ENCODE measurements at places on chromosomes 3 and 15.

- no peak for DNase-seq
These were observed 699.8 kb upstream of the GBE1 start for GRCh38 chr3:82461049-82461889.

- no peak for DNase-seq
These were observed 76.0 kb downstream of the SUCLG2 start for GRCh38 chr3:67578416-67578815.

DNA sequence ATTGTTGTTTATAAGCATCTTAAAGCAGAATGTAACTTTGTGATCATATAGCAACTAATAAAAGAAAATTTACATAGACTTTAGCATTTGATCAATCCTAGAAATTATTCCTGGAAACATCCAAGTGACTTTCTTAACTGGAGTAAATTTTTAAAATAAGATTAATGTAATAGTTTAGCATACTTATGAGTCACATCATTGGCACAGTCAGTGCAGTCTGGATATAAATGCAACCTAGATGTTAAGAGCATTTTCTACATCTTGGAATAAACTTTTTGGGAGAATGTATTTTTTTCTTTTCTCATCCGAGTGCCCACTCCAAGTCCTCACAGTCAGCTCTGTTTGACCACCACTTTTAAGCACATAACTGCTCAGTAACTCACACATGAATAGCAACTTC lies 324.6 kb upstream of the PLSCR5 start:
- DNase-seq: no peak

DNA sequence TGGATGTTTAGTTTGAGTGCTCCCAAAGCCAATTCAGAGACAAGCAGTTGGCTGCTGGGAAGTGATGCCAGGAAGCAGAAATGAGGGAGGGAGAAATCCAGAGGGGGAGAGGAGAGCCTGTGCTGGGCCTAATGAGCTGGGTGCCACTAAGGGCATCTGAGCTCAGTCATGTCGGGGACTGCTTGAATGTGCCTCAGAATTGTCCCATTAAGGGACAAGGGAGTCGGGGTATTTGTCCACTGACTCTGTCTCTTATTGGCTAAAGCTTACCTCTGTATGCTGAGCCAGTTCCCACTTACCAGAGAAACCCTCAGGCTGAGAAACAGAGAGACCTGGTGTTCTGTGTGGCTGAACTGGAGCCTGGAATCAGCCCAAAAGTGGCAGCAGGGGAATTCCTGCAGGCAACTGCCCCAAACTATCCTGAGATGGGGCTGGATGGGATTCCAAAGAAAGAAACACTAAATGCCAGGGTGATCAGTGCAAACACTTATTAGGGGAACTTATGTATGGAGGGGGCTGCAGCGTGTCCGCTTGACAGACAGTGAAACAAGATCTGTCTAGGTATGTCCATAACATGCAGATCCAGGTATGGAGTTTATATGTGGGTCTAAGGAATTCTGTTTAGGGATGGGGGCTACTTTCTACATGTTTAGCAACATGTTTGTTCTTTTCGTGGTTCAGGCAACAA lies 48.6 kb downstream of the NR1D2 start:
- DNase-seq: no peak

GRCh38 chr3:152524198-152525140 lies 255.7 kb downstream of the MBNL1 start:
- no peak for DNase-seq

DNA sequence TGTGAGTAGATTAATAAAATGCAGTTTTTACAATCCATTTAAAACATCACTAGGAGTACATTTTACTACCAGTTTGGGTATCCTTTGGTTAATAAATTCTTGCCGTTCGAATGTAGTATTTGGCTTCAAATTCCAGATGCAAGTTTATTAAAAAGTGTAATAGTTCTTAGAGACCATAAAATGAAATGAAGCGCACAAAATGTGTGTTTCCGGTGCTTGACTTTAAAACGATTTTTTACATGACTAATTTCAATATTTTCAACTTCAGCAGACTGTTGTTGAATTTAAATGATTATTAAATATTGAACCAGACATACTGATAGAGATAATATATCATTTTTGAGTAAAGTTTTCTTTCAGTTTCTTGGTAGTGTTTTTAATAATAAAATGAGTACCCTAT lies 138.4 kb upstream of the NAALADL2 start:
- DNase-seq: no peak

DNA sequence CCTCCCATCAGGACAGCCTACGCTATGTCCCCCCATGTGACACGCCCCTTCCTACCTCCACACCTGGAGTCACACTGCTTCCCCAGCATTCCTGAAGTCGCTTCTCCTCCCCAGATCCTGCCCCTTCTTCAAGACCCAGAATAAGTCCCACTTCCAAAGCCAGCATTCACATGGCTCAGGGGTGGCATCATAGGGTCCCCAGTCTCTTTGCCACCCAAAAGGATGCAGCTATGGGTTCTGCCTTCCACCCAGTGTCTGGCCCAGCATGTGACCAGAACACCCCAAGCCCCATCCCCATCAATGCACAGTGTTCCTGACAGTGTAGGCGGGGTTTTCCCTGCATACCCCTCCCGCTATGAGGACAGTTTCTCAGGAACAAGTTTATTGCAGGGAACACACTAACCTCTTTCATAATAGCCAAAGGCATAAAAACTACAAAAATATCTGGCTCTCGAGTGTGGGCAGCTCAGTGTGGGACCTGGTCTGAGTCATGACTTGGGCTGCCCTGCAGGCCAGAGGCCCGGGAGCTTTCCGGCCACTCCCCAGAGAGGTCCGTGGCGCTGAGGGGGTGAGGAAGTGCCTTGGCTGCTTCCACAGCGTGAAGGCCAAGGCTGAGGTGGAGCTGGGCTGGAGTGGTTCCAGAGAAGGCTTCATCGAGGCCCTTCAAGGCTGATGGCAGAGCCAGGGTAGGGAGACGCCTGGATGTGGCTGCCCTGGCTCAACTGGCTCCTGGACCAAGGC lies 5.8 kb downstream of the ISLR start:
- DNase-seq: no peak

DNA sequence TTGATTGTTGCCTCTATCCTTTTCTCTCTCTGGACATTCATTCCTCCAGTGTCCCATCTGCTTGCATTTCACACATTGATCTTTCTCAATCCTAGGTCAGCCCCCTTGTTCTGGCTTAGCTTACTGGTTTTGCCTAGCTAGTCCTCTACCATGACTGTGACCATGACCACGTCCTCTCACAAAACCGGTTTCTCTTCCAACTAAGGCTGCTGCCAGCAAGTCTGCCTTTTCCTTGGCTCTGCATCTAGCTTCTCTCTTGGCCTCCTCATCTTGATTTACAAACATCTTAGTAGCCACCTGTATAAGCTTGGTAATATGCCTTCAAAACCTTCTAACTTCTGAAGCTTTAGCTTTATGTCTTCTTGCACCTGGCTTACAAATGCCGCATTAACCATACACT lies 167.2 kb downstream of the STXBP5L start:
- DNase-seq: no peak

DNA sequence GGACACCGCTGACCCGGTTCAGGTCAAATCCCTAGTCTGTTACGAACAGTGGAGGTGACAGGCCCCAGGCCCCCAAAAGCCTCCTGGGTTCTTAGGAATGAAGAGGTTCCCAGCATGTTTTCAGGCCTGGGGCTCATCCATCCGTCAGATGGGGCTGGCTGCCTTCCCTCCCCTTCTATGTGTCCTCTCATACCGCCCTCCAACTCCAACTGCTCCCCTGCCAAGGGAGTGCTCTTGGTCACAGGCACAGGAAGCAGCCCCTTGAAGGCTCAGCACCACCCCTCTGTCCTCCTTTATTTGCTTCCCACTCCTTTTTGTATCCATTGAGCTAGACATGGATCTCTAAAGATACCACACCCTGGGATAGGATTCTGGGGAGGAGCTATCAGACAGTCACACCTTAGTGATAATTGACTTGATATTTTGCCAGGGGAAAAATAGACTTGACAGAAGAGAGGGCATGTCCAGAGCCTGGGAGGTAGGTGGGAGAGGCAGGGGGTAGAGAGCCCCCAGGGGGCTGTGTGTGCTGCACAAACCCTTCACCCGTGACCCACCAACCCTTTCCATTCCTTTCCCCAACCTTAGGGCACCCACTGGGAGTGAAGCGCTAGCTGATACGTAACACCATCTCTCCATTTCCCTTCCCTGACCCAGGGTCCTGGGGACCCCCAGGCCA lies 10.7 kb upstream of the CSPG4 start:
- no peak for DNase-seq

DNA sequence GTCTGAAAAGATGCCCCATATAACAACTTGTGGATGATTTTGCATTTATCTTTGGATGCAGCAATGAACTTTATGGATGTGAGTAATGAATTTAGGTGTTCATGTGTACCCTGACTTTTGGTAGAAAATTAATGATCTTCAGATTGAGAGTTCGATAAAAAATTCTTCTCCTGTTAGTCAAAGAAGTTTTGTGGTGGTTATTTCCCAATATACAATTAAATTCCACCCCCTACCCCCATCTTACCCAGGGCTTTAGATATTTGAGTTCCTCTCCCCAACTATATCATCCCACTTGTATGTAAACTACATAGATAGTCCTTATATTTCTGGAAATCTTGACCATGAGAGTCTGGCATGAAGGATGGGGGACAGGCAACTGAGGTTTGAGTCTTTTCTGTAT lies 126.1 kb upstream of the ALDH1A3 start:
- no peak for DNase-seq

DNA sequence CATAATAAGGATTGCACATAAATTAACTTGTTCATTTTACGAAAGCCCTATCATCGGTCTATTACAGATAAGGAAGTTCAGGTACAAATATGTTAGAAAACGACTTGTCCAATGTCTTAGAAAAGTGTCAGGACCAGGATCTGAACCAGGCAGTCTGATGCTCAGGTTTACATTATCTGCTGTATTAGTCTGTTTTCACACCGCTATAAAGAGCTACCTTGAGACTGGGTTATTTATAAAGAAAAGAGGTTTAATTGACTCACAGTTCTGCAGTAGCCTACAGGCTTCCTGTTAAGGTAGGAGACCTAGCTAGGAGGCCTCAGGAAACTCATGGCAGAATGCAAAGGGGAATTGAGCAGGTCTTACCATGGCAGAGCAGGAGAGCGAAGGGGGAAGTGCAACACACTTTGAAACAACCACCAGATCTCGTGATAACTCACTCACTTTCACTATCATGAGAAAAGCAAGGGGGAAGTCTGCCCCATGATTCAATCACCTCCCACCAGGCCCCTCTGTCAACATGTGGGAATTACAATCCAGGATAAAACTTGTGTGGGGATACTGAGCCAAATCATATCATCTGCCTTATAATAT lies 45.8 kb upstream of the GOLIM4 start:
- DNase-seq: no peak

DNA sequence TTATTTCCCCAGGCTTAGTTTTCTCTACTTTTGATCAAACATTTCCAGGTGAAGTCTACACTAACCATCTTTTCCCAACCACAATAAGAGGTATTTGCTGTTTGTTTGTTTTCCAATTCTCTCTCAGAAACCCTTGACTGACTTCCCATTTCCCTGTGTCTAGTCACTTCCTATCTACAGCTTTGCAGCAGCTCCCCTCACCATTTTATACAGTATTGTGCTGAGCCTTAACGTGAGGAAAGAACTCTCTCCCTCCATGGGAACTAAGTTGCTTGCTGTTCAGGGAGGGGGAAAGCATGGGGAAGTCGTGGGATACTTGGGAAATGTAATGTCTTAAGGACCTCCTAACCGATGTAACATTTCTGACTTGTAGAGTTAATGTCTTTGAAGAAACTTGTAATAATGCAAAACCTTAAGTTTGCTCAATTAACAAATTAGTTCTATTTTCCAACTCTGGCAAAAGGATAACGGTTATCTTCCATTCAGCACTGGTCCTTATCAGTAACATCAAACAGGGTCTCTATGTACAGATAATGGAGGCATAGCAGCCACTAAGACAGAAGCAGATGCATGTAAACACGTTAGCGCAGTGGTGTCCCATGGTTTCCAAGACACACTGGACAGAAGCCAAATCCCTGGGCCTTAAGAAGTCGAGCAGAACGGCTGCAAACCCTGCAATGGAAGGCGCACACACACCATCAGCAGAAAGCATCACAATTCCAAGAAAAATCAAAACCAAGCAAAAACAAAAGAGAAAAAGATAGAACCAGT lies 39.7 kb downstream of the NPTN start:
- DNase-seq: no peak

GRCh38 chr3:156214676-156215075 lies 94.3 kb downstream of the KCNAB1 start:
- no peak for DNase-seq

DNA sequence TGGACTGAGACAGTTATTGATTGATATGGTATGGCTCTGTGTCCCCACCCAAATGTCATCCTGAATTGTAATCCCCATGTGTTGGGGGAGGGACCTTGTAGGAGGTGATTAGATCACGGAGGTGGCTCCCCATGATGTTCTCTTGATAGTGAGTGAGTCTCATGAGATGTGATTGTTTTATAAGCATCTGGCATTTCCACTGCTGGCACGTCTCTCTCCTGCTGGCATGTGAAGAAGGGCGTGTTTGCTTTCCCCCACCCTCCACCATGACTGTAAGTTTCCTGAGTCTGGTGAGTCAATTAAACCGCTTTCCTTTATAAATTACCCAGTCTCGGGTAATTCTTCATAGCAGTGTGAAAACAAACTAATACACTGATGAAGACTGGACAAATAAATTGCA lies 105.6 kb upstream of the MELTF start:
- no peak for DNase-seq

GRCh38 chr3:30156586-30157498 lies 449.6 kb upstream of the TGFBR2 start:
- no peak for DNase-seq

DNA sequence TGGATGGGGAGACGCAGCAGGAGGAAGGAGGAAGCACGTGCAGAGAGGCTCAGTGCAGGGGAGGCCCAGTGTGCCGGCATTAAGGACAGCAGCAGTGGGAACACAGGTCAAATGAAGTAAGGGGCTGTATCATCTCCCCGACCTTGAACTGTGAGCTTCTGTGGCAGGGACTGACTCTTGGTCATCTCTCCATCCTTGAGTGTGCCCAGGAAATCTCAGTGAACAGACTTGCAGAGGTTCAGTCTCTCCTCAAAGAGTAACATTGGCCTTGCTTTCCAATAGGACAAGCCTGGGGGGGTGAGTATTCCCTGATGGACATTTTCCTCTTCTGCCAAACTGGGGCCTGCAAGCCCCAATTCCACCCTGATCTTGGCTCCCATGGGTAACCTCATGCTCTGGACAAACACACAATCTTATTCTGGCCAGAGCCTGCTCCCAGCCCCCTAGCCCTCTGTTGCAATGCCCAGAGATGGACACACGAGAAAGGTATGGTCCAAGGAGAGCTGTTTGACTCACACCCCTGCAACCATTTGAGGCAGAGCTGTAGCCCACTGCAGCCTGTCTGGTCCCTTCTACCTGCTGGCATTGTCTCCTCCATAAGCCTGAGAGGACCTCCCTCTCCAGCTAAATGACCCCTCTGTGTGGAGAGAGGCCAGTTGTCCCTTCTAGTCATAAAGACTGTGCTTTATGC lies 50.9 kb downstream of the TLE3 start:
- no peak for DNase-seq

GRCh38 chr15:33093222-33093621 lies 101.3 kb downstream of the FMN1 start:
- DNase-seq: no peak

- DNase-seq: no peak
These were observed 2.0 kb downstream of the KLHL6 start for GRCh38 chr3:183553334-183554026.

- DNase-seq: no peak
These were observed 9.0 kb upstream of the LRRFIP2 start for GRCh38 chr3:37183375-37183831.
